Mesenchymal stem cell (in vitro differentiated cells and primary cell): ENCODE measurements at places on chromosomes 1 and 21.
A peak's percentile ranks its signal among the peaks of the same experiment; 100 is the strongest.

DNA sequence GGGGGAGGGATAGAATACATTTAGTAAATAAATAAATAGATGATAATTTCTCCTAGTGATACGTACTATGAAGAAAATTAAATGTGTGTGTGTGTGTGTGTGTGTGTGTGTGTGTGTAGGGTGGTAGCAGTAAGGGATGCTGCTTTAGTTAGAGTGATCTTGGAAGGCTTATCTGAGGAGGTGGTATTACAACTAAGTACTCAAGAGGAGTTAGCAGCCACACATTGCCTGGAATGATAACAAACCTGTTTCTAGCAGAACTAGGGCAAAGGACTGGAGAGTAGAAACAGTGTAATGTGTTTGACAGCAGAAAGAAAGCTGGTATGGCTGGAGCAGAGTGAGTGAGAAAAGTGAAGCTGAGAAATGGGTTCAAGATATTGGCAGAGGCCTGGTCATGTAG, 58.3 kb upstream of the FASLG start:
- DNase-seq, result no peak

GRCh38 chr1:187877220-187877619, 1048.5 kb downstream of the PLA2G4A start:
- no peak for DNase-seq

- DNase-seq, result no peak
Measured at GRCh38 chr1:168512864-168513595, 30.8 kb downstream of the XCL2 start.

DNA sequence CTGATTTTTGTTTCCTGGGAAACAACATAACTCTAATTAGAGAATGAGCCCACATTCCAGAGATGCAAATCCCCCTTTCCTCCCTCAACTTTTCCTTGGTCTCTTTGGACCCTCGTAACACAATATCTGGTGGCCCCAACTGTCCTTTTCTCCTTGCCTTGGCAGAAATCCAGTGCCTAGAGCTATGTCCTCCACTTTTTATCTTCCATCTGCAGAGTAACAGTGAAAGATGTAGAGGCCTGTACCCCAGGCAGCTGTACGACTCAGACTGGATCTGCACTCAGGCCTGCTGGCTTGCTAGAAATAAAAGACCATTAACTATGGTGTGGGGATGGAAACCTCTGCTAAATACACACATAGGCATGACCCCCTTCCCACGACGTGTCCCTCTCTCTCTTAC, 72.0 kb downstream of the WARS2 start:
- no peak for DNase-seq

GRCh38 chr1:214124281-214124805, 136.6 kb downstream of the PROX1 start:
- DNase-seq, result peak; percentile 9

- DNase-seq, result peak; percentile 22
Measured at GRCh38 chr1:82775406-82776000, 974.8 kb downstream of the ADGRL2 start.

GRCh38 chr1:62245201-62245600, 50.6 kb downstream of the L1TD1 start:
- DNase-seq, result no peak

- peak; percentile 94 for DNase-seq
Measured at GRCh38 chr1:1360506-1361169, 2.3 kb upstream of the MXRA8 start.

DNA sequence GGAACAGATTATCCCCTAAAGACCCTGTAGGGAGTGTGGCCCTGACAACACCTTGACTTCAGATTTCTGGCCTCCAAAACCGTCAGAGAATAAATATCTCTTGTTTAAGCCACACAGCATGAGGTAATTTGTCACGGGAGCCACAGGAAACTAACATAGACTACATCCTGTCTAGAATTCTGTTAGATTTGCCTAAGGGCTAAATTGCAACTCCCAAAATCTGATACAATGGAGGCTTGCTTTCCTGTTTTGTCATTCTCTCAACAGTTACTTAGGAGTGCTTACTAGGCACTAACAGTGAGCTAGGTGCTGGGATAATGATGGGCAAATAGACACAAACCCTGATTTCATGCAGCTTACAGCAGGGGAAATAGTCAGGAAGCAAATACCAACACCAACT, 141.6 kb downstream of the MIS18A start:
- DNase-seq, result no peak

- no peak for DNase-seq
Measured at GRCh38 chr1:110229348-110230001, 19.4 kb downstream of the KCNC4 start.

DNA sequence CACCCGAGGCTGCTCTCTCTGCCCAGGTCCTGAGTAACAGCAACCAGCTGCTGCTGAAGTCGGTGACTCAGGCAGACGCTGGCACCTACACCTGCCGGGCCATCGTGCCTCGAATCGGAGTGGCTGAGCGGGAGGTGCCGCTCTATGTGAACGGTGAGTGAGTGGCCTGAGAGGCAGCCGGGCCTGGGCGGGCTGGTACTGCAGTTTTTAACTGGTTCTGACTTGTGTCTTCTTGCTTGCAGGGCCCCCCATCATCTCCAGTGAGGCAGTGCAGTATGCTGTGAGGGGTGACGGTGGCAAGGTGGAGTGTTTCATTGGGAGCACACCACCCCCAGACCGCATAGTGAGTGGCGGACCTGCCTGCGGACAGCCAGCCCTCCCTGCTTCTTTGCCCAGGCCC, 91.2 kb upstream of the CD1D start:
- no peak for DNase-seq

GRCh38 chr1:29358183-29358582, 121.9 kb downstream of the PTPRU start:
- DNase-seq, result no peak

DNA sequence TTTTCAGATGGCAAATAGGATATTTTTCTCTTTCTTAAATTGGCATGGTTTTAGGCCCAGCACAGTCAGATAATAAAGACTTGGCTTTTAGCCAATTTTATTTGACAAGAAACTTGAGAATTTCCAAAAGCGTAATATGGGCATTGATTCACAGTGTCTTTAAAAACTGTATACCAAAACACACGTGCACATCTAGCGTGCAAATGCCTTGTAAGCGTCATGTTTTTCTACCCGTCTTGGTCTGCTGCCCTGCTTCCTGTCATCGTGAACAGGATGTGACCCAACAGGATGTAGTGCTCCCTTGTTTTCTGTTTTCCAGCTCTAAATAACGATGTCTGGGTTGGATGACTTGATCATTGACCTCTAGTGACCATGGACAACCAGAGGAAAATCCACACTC, 24.7 kb upstream of the SLC44A3 start:
- no peak for DNase-seq

- DNase-seq, result no peak
Measured at GRCh38 chr1:43935711-43936427, 2.3 kb downstream of the ARTN start.

DNA sequence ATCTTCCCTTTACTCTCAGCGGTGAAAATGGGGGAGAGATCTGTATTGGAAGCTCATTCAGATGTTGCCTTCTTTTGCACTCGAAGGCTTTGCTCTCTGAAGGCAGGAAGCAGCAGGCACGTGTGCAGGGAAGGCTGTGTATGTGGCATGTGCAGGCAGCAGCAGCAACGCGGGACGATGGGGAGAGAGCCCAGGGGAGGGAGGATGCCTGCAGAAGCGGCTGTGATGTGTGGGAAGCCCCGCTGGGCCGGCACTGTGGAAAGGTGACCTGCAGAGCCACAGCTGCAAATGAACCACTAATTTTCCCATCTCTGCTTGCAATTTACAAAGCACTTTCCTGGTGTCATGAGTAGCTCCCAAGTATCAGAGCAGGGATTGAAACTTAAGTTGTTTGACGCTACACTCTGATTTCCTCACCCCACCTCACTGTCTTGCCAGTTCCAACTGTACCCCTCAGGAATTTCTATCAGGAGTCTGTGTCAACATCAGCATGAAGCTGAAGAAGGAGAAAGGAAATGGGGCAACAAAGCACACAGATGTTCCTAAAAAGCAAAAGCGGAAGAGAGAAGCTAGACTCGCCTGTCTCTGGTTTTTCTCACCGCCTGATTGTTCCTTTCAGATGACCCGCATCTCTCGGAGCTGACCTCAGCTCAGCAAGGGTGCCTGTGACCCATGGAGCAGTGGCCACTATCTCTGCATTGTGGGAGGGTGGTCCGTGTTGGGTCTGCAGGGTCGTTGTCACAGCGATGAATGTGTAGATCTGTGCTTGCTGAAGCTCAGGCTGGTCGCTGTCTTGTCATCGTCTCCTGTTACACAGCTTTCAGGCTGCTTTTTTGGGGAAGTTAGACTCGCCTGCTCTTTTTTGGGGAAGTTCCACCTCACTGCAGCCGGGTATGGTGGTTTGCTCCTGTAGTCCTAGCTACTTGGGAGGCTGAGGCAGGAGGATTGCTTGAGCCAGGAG, 156.1 kb downstream of the KIF26B start:
- DNase-seq, result peak; percentile 74

DNA sequence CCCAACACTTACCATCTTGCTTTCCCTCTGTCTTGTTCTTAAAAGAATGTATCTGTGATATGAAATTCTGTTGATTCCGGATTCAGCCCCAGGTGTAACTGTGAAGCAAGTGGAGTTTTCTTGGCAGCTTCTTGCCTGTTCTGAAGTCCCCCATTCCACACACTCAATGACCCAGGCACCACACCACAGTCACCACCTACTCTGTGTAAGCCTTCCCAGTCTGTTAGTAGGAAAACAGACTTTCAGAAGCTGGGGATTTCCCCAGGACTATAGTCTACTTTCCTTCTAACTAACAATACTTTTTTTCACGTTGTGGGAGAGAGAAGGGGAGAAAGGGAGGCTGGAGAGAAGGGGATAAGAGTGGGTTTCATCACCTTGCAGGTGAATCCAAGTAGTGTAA, 299.1 kb upstream of the PROX1 start:
- no peak for DNase-seq

DNA sequence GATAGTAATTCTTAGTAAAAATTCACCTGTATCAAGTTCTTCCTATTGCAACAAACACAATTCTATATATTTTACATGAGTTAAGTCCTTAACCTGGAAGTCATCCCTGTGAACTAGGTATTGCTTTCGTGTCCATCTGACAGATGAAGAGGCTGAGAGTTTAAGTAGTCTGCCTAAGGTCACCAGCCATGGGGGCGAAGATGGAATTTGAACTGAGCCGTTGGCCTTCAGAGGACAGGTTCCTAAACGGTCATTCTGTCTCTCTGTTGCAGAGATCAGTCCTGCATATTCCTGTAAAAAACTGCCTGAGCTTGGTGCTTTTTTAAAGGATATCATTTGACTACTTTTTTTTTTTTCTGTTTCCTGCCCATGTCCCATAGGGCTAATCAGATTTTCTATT, 10.2 kb upstream of the POFUT2 start:
- no peak for DNase-seq

DNA sequence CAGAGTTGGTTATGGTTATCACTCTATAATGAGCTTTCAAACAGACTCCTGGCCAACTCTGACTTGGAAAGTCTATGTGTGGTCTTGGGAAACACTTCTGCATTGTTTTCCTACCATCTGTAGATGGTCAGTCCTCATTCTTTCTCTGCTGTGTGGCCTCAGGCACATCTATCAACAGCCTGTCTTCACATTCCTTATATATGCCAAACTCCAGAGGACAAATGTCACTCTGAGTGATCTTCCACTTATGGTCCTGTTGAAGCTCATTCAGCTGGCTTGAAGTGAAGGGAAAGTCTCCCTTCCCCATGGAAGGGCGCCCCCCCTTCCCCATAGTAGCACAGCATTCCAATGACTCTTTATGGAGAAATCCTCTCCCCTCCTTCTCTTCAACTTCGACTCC, 58.7 kb downstream of the VANGL2 start:
- DNase-seq, result no peak

- peak; percentile 18 for DNase-seq
Measured at GRCh38 chr1:53644909-53645689, 93.9 kb downstream of the GLIS1 start.

GRCh38 chr1:40860706-40861223, 1.4 kb downstream of the CITED4 start:
- DNase-seq, result no peak

DNA sequence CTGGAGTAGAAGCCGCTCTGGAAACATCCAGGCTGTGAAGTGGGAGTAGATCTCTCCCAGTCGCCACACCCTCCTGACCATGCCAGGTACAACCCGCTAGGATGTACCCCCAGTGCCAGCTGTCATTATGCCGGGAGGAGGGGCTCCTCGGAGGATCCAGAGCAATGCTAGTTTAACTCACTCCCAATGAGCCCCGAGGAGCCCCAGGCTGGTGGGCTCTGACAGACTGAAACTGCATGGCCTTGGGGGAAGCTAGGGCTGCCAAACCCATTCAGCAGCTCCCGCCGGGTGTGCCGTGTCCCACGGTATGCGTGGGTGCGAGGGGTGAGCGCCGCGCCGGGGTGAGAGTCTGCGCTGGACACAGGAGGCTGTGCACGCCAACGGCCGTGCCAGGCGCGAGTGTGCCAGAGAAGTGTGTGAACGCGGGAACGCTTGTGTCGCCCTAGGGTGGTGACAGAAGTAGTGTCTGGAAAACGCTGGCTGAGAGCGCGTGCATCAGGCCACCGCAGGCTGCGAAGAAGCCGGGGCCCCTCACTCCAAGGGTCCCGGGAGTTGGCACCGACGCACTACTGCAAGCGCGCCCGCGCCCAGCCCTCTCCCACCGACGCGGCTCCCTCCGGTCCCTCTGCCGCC, 177.1 kb upstream of the EDN2 start:
- no peak for DNase-seq

- peak; percentile 4 for DNase-seq
Measured at GRCh38 chr1:82879701-82880305, 1079.1 kb downstream of the ADGRL2 start.

DNA sequence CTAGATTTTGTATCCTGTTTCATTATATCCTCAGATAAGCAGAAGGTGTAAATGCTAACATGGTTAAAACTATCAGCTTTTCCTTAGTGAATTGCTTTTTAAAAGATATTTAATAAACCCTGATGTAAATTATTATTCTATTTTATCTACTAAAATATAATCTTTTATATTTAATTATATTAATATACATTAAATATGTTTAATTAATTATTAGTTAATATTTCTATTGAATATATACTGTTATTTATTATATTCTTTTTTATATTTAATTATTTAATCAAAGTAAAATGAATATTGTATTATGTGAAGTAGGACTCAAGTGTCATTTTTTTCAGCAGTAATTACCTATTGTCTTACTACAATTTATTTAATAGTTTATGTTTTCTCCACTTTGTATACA, 179.7 kb upstream of the ADGRL4 start:
- DNase-seq, result no peak

DNA sequence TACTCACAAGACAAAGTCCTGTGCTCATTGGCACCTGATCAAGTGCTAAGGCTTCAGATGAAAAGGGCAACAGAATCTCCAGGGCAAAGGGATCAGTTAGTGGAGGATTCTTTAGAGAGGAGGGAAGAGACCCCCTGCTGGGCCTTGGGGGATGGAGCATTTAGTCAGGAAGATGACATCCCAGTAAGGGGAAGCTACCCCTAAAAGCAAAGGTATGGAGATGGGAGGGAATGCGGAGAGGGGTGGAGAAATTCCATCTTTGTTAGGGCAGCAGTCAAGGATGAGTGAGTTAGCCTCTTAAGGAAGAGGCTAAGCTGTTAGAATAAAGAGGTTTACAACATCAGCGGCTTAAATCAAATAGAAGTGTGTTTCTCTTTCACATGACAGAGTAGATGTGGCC, 67.4 kb downstream of the ST6GALNAC3 start:
- no peak for DNase-seq

- DNase-seq, result no peak
Measured at GRCh38 chr1:246639732-246640131, 73.5 kb downstream of the CNST start.

GRCh38 chr1:233790662-233791371, 113.7 kb upstream of the SLC35F3 start:
- DNase-seq, result peak; percentile 39
